Liver (tissue), 10 donors: ENCODE measurements at places on chromosomes 5 and 9.

- no peak for DNase-seq
These were observed 140.4 kb upstream of the ADRA1B start for GRCh38 chr5:159775890-159776289.

DNA sequence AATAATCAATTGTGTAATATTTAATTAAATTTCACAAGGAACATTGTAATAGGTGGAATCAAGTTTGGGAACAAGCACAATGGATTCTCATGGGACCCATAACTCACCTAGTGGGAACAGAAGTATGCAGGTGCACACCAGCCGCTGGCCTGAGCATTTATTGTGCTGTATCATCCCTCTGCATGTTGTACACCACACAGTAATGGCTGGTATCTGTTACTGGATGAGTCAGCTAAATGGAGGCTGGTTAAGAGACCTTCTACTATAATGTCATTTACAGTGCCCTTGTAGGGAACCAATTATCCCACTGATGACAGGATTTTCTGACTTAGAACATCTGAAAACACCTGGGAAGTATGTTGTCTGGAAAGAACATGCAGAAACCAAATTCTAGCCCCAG lies 3.2 kb upstream of the MAP3K1 start:
- DNase-seq, result no peak

GRCh38 chr5:157613385-157614245 lies 38.0 kb upstream of the ADAM19 start:
- DNase-seq, result no peak

GRCh38 chr5:74521401-74521800 lies 119.1 kb downstream of the ENC1 start:
- no peak for DNase-seq

GRCh38 chr5:174542471-174542870 lies 181.9 kb upstream of the MSX2 start:
- no peak for DNase-seq

DNA sequence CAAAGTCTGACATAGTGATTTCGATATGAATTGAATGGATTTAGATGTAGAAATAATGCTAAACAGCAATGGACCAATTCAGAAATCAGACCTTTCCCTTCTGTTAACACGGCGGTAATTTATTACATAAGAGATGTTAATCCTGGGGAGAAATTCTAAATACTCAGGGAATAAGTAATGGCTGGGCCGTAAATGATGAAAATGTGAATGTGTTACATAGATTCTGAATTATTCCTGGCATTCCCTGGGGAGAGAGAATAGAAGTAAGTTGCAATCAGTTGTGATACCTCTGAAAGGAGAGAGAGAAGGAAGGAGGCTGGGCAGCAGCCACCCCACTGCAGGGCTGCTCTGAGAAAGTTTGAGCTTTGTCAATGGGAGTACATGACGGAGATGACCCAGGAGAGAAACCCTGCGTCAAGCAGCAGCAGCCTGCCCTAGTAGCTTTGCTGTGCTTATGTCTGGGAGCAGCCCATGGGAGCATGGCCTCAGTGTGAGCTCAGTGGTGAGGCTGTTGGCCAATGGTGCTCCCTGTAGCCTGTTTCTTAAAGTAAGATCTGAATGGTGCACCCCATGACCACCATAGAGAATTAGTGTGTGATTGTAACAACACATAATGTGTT lies 420.1 kb downstream of the MTRR start:
- DNase-seq, result no peak

DNA sequence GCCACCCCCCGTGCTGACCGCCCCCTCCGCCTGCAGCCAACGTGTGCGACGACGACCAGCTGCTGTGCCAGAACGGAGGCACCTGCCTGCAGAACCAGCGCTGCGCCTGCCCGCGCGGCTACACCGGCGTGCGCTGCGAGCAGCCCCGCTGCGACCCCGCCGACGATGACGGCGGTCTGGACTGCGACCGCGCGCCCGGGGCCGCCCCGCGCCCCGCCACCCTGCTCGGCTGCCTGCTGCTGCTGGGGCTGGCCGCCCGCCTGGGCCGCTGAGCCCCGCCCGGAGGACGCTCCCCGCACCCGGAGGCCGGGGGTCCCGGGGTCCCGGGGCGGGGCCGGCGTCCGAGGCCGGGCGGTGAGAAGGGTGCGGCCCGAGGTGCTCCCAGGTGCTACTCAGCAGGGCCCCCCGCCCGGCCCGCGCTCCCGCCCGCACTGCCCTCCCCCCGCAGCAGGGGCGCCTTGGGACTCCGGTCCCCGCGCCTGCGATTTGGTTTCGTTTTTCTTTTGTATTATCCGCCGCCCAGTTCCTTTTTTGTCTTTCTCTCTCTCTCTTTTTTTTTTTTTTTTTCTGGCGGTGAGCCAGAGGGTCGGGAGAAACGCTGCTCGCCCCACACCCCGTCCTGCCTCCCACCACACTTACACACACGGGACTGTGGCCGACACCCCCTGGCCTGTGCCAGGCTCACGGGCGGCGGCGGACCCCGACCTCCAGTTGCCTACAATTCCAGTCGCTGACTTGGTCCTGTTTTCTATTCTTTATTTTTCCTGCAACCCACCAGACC lies 80.2 kb downstream of the NTNG2 start:
- DNase-seq, result no peak

DNA sequence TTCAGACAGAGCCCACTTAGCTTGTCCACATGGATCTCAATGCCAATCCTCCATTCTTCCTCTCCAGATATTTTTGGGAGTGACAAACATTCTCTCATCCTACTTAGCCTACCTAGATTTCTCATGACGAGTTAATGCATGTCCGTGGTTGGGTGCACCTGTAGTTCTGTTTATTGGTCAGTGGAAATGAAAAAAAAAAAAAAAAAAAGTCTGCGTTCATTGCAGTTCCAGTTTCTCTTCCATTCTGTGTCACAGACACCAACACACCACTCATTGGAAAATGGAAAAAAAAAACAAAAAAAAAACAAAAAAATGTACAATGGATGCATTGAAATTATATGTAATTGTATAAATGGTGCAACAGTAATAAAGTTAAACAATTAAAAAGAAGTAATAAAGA lies 59.0 kb downstream of the BASP1 start:
- no peak for DNase-seq

DNA sequence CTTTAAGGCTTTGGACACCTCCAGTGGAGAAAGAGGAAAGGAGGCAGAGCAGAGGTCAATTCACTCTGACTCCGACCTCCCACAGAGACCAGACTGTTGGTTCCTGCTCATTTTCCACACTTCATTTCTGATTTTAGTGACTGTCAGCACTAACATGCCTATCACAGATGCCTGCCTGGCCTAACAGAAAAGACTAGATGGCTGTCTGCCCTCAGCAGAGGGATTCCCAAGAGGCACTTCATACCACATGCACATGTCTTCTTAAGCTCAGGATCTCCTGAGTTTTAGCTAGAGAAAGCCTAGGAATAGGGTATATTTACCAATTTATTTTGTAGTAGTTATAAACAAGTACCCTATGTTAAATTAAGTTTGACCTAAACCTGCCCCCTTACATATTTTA lies 336.0 kb downstream of the ENC1 start:
- no peak for DNase-seq

DNA sequence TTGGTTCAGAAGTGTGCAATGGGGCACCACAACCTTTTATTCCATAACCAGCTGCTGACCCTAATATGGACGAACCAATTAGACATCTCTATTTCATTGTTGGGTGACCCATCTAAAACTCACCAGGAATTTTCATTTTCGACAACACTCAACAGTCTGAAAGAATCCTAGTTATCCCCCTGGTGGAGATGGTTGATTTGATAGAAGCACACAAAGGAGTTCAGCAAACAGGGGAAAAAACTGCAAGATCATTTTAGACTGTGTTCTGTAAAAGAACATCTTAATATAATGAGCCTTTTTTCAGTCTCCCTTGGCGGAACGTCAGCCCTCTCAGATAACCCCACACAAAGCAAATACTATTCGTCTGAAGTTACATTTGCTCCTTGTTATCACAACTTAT lies 367.4 kb downstream of the KIAA0825 start:
- no peak for DNase-seq

GRCh38 chr5:172944741-172945140 lies 14.5 kb upstream of the RPL26L1 start:
- no peak for DNase-seq

- DNase-seq, result no peak
These were observed 41.3 kb downstream of the FBXO10 start for GRCh38 chr9:37534901-37535300.
